ENCODE measurements at places on chromosomes 11 and 22.

DNA sequence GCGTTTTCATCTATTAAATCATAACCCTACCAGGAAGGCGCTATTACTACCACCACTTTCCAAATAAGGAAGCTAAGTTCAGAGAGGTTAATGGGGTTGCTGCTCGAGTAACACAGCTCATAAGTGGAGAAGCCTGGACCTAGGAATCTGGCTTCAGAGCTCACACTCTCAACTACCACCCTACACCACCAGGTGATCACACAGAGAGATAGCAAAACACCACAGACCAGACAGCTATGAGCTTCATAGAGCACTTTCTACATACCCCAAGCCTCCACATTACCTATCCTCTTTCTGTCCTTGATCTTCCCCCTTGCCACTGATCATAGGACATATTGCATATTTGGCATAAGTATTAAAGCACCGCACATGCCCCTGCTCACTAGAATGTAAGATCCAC lies 65.4 kb downstream of the TIMP3 start:
- DNase-seq = no peak

GRCh38 chr11:57155400-57155799 lies 26.4 kb upstream of the LRRC55 start:
- DNase-seq = no peak

DNA sequence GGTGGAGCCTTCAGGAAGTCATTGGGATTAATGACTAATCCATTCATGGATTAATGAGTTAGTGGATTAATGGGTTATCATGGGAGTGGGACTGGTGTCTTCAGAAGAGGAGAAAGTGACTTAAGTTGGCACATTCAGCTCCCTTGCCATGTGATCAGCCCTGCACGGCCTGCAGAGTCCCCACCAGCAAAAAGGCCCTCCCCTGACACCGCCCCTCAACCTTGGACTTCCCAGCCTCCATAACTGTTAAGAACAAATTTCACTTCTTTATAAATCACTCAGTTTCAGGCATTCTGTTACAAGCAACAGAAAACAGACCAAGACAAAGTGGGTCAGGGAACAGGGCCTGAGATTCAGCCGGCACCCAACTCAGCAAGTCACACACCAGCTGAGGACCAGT lies 85.3 kb downstream of the MICAL3 start:
- no peak for DNase-seq

- no peak for DNase-seq
Observed at GRCh38 chr11:64359712-64360445, 917 bp downstream of the RPS6KA4 start.

DNA sequence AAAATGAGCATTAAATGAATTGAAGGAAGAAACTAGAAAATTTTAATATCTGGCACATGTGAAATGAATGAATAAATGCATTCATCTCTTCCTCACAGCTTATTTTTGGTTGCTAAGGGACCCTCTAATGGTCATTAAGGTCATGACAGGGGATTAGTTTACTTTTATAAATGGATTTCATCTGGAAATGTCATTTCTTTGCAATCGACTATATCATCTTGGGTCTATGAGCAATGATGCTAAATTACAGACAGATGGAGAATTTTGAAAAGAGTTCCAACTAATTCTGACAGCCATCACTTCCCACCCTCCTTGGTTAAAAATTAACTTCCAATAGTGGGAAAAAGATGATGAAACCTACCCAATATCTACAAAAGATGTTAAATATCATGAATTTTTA lies 98.0 kb downstream of the KIF18A start:
- no peak for DNase-seq

DNA sequence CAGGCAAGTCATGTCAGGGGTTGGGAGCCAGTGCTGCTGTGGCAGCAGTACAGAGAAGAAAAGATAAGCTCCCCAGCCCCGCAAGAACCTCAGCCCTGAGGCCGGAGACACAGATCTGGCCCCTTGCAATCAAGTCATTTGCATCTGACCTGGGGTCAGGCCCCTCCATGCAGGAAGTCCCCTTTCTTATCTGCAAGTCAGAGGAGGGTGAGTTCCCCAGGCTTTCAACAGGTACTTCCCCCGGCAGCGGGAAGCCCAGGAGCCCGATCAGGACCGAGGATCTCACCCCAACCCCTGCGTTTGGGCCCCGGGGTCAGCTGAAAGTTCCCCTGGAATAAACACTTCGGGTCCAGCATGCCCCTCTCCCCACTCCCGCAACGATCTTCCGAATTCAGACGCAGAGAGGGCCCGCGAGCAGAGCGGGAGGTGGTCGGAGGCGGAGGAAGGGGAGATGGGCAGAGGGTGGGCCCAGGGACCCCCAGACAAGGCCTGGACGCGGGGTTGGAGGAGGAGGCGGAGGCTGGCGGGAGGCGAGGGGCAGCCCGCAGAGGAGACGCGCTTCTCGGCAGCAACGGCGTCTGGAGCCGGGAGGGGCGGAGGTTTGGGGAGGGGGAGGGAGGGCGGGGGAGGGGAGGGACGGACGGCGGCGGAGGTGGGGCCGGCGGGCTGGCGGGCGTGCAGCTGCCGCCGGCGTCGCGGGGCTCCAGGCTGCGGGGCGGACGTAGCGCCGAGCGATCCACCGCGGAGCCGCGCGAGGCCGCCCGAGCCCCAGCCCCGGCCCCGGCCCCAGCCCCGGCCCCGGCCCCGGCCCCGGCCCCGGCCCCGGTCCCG lies at the start of gene TSPAN18:
TSS of gene TSPAN18 (plus strand) at position 680 of the 831 bp plus-strand sequence. CDS start 179,455 bp downstream, outside the sequence.
- DNase-seq = no peak

- no peak for DNase-seq
Observed at GRCh38 chr22:30048681-30049080, 31.6 kb upstream of the HORMAD2 start.

DNA sequence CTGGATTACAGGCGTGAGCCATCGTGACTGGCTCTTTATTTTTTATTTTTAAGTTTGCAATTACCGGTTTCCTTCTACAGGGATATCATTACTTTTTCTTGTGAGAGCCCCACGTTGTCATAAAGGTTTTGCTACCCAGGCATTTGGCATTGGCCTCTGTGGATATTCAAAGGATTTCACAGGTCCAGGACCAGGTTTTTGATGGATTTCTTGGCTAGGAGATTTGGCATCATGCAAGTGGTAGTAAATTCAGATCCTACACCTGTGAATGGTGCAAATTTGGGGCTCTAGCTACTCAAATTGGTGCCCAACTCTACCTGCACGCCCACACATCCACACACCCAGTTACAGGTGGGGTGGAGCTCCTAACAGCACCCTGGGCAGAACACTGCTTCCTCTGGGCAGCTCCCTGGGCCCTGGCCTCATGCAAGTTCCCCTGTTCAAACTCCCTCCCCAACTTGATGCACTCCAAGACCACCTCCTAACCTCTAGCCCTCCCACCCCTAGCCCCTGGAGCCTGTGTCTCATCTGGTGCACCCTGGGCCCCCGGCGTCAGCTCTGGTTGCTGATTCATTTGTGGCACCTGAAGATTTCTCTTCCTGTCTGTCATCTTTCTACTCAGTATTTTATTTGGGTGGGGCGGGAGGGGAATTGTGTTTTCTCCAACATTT lies 9.3 kb upstream of the MRGPRD start:
- no peak for DNase-seq

DNA sequence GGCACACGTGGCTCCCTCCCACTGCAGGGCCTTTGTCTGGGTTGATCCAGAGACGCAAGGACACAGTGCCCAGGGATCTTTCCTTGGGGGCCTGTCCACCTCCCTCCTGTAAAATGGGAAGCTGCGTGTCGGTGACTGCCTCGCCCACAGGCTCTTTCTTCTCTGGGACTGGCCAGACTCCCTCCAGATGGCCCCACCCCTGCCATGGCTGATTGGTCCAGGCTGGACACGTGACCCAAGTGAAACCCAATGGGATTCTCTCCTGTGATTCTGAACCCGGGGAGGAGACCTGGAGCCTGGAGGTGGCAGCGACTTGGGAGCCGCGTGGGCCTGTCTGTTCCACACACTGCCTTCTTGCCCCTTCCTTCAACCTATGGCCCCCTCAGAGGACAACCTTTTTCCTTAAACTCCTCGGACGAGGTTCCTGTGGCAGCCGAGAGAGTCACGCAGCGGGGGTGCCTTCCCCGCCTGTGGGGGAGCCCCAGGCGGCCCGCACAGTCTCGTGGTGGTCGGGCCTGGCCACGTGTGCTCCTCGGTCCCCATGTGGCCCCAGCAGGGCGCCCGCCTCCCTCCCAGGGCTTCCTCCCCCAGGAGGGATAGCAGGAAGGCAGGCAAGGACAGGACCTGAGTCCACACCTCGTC lies 12.4 kb upstream of the MPPED1 start:
- no peak for DNase-seq

DNA sequence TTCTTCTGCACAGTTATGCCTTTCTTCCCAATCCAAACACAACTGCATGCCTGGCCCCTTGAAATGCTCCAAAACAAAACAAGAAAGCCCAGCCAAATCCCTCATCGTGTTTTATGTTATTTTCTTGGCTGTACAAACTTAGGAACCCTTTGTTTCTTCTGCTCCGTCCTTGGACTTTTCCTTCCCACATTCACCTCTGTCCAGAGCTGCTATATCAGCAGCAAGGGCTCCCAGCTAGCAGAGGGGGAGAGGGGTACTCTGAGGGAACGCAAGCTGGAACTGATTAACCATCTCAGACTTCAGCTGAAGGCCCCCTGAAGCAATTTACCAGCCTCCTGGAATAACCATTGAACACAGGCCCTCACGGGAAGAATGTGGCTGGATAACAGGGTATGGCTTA lies 214.7 kb downstream of the TENM4 start:
- no peak for DNase-seq

DNA sequence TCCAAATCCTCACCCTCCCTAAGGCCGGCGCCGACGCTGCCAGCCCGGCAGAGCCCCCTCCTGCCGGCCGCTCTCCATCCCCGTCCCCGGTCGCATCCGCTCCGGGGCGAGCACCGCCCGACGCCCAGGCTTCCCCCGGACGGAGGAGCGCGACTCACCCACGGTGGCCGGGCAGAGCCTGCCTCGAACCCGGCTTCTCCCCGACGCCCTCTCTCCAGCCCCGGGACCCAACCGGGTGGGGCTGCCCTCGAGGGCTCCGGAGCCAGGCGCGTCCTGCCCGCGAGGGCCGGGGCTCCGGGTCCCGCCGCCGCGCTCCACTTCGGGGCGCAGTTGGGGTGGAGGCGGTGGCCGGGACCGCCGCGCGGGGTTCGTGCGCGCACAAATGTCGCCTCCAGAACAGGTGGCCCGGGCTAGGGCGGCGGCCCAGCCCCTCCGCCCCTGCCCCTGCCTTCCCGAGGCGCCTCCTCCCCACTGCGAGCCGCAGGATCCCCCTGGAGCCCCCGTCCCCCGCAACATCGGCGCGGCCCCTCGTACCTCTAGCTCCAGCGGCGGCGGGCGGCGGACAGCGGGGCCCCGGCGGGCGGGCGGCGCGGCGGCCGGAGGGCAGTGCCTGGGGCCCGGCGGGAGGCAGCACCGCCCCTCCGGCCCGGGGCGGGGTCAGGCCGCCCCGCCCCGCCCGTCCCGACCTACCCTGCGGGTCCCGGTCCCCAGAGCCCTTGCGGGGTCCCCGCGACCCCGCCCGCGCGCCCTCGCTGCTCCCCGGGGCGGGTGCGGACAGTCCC lies at the start of gene A4GALT:
TSS of gene A4GALT (minus strand) at position 608 of the 782 bp plus-strand sequence. CDS start 26,919 bp downstream, outside the sequence.
- no peak for DNase-seq

DNA sequence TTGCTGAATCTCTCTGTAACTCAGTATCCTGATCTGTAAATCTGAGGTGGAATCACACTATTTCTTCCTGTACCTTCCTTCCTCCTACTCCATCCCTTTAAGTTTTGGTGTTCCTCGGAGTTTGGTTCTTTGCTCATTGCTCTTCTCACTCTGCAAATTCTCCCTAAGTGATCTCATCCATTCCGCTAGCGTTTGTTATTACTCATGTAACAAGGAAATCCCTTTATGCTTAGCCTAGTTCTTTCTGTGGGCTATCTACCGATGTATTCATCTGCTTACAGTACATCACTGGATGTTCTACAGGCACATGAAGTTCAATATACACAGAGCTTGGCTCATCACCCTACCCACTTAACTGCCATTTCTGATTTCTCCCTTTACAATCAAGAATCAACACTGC lies 1.6 kb upstream of the CEP295 start:
- DNase-seq = no peak

DNA sequence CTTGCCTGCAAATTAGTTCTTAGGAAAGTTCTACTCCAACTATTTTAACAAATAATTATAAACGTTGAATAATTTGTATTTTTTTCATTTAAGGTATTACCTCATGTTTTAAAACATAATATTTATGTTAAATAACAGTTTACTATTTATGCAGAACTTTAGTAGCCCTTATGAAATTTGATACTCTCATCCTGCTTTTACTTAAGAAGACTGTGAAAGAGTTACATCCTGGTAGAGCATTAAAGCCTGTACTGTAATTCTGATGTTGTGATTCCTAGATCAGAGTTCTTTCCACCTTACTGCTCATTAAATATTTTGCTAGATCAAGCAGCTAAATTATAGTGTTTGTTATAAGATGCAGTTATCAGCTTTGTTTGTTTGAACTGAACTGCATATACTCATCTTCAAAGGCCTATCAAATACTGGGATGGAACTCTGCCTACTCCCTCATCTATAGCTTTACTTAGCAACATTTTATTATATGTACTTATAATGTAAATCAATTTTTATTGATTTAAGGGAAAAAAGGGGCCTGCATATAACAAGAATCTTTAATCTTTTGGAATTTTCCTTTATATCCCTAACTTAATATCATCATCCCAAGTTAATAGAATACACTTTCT lies 304.2 kb downstream of the DYNC2H1 start:
- no peak for DNase-seq

- no peak for DNase-seq
Observed at GRCh38 chr11:44229098-44229497, 80.8 kb downstream of the ALX4 start.

DNA sequence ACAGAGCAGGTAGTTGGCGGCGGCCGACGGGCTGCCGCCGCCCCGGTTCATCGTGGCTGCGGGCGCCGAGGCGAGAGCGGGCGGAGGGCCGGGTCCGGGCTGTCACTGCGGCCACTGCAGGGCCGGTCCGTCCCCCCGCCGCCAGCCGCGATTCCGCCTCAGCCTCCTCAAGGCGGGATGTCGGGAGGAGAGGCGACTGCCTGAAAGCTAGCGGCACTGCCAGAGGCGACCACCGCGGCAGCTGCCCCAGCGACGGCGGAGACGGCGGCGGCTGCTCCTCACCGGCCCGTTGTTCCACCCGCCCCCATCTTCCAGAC lies 234 bp downstream of the SESN3 start:
- no peak for DNase-seq
